ENCODE measurements at places on chromosomes 1 and 21. TPM values are rescaled to one million over a fixed set of nuclear protein-coding genes. Genes with fewer than 3 reads are reported as not detected.

DNA sequence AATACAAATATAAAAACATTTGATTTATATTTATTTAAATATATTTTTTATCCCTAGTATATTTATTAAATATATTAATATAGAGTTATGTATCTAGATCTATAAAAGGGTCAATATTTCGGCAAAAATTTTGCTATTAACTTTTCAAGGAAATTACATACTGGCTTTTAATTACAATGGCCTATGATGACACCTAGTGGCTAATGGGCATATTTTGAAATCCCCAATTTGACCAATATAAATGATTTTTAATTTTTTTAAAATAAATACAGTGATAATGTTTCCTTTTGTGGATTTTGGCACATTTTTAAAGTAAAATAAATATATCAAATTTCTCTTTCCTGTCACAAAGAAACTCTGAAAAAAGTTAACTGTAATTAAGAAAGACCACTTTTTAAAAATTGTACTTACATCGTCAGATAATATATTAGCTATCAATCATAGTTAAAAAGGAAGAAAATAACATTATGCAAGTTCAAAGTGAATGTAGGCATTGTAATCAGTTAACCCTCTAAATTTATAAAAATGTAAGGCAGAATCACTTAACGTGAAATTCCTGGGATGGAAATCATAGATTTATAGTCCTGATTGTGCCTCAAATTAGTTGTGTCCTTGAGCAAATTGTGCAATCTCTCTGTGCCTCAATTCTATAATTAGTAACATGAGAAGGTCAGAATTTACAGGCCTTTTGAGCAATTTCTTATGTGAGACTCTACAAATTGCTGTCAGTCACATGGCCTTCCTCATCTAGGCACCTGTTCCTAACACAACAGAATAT lies 25.6 kb upstream of the RGS13 start:
- DNase-seq: no peak

DNA sequence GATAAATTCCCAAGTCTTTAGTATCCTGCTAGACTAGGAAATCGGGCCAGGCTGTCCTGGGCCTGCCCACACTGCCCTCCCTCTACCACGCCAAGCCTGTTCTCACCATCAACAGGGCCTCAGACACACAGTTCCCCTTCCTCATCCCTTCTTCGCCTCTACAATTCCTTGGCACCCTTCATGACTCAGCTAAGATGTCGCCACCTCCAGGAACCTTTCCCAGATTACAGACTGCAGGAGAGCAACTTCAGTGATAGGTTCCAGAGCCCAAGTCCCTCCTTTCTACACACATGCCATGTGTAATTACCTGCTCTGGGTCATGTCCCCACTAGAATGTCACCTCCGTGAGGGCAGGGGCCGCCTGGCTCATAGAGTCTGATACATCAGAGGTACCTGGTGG lies 3.3 kb downstream of the RIMS3 start:
- DNase-seq: no peak

The C8A gene
- total RNA-seq: 0.07 TPM

DNA sequence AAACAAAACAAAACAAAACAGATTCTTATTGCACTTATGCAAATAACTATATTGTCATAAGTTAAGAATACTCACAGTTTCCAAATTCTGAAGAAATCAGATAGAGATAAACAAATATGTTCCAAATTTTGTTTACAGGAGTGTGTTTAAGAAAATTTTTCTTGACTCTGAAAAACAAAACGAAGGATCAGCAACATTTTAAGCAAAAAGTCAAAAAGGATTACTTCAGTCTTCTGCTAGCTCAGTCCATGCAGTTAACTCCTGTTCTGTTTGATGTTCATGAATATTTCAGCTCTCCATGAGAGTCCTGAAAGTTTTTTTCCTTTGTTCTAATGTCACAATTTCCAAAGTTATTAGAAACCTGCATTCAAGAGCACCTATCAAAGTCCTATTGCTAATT lies 33.2 kb upstream of the KLF18 start:
- DNase-seq: no peak

DNA sequence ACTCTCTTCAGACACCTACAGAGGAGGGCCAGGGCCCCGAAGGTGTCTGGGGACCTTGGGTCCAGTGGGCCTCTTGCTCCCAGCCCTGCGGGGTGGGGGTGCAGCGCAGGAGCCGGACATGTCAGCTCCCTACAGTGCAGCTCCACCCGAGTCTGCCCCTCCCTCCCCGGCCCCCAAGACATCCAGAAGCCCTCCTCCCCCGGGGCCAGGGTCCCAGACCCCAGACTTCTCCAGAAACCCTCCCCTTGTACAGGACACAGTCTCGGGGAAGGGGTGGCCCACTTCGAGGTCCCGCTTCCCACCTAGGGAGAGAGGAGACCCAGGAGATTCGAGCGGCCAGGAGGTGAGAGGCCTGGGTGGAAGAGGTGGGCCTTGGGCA lies 3.7 kb downstream of the ADAMTSL4 start:
- no peak for DNase-seq

The RASAL2 gene
- total RNA-seq: 14.0 TPM

DNA sequence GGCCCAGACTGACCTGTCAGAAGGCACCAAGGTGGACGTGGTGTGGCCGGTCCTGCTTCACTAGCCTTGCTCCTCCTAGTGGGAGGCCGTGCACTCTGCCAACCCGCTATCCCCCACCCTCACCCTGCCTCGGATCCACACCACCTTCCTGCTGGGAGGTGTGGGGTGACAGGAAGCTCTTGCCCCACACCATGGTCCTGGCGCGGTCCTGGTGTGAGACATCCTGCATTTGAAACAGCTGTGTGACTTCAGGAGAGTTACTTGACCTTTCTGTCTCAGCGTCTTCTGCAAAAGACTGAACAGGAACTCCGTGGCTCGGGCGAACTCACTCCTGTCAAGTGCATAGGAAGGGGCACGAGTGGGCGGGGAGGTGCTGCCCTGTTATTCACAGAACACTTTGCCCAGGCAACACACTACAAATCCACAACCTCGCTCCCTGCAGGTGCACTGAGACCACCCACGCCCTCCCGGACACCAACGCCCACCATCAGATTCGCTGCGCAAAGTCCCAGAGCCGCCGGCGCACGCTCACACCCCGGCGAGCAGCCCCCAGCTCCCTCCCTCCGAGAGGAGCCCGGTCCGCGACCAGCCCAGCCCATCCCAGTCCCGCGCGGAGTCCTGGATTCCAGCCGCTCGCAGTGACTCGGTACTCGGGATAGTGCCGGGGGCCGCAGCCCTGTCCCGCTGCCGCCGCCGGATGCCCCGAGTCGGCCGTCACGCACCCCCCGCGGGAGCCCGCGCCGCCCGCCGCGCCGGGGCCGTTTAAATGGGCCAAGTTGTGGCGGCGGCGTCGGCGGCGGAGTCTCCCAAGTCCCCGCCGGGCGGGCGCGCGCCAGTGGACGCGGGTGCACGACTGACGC lies at the start of gene SAMD11:
SAMD11 (plus strand) TSS at position 793 of the 860 bp plus-strand sequence. CDS start 509 bp downstream, outside the sequence.
- peak; percentile 86 for DNase-seq

DNA sequence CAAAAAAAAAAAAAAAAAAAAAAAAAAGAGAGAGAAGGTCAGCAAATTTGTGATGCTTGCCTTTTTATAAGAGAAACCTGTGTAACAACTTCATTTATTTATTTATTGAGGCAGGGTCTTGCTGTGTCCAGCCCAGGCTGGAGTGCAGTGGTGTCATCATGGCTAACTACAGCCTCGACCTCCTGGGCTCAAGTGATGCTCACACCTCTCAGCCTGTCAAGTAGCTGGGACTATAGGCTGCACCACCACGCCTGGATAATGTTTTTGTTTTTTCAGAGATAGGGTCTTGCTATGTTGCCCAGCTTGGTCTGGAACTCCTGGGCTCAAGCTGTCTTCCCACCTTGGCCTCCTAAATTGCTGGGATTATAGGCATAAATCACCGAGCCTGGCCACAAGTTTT lies 42.4 kb downstream of the DHCR24 start:
- DNase-seq: no peak

The CYP4A11 gene
- total RNA-seq: not detected

The S100B gene
- total RNA-seq: 3.8 TPM

DNA sequence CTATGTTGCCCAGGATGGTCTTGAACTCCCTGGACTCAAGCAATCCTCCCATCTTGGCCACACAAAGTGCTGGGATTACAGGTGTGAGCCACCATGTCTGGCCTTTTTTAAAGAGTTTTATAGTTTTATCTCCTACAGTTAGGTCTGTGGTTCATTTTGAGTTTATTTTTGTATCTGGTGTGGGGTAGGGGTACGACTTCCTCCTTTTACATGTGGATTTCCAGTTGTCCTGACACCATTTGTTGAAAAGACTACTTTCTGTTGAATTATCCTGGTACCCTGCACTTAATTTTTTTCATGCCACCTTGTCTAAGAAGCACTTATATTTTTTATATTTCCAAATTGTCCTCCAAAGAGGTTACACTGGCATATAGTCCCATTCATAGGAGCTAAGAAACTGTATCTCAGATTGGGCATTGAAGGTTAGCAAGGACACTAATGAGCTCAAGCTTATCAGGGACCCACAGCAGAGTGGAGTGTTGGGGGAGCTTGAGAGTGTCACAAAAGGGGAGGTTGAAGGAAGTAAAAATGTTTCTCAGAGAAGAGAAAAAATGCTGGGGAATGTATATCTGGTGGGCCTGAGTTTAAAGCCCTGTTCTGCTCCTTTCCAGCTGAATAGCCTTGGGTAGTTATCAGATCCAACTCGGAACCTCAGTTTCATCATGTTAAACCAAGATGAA lies 23.4 kb upstream of the MEF2D start:
- no peak for DNase-seq

The ZNF648 gene
- total RNA-seq: not detected

DNA sequence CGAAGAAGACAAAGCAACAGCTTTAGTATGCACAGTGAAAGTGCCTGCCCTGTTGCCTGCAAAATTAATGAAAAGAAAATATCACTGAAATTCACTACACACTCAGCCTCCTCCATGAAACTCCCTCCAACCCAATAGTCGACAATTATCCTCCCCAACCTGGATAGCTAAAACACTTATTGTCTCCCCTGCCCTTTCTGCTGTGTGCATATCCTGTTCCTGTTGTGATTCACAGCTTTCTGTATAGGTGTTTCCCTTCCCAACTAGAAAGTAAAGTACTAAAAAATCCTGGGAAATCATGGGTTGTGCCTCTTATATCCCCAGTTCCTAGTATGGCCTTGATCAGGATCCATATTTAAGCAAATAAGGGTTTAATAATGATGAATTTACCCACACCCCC lies 412.1 kb downstream of the LTN1 start:
- no peak for DNase-seq

DNA sequence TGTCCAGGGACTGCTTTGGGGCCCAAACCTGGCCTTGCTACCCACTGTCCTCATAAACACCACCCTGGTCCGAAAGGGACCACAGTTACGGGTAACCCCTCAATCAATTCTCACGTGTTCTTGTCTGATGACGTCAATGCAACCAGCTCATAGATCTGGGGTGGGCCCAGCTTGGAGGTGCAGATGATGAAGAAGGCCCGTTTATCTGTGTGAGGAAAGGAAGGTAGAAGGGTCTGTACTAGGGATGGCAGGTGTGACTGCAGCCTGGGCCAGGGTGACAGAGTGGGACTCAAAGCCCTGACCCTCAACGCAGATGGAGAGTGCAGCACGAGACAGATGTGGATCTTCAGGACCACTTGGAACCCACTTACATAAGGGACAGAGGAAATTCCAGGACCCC lies 22.1 kb downstream of the LRRC71 start:
- no peak for DNase-seq

The SYPL2 gene
- total RNA-seq: 9.2 TPM

DNA sequence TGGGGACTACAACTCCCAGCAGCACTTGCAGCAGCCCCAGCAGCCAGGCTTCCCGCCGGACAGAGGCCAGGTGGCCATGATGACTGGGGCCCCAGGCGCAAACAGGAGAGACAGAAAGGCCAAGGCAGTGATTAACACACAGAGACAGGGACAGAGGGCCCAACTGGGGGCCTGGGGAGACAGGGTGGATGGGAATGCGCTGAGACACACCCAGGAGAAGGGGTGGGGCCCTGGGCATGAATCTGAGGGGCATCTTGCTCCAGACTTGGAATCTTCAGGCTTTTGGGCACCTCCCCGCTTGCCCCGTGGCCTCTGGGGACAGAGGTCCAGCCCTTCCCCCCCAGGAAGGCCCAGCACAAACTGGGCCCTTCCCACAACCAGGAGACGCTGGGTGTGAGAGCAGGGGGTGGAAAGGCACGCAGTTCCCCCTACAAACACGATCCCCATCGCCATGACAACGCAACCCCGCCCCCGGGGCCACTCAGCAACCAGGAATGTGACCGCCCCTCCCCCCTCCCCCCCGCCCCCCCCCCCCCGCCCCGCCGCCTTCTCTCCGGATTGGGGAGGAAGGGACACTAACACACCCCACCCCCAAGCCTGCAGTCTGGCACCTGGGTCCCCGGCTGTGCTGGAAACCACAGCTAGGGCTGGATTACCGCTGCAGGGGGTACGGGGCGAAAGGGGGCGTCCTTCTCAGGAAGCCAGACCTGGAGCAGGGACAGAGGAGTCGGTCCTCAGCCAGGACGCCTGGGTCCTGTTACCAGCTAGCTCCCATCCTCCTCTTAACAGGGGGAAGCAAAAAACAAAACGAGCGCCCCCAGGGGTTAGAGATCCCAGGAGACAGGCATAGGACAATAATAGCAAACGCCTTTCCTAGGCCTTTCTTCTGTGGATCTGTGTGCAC lies 4.5 kb downstream of the HDGF start:
- peak; percentile 97 for DNase-seq

DNA sequence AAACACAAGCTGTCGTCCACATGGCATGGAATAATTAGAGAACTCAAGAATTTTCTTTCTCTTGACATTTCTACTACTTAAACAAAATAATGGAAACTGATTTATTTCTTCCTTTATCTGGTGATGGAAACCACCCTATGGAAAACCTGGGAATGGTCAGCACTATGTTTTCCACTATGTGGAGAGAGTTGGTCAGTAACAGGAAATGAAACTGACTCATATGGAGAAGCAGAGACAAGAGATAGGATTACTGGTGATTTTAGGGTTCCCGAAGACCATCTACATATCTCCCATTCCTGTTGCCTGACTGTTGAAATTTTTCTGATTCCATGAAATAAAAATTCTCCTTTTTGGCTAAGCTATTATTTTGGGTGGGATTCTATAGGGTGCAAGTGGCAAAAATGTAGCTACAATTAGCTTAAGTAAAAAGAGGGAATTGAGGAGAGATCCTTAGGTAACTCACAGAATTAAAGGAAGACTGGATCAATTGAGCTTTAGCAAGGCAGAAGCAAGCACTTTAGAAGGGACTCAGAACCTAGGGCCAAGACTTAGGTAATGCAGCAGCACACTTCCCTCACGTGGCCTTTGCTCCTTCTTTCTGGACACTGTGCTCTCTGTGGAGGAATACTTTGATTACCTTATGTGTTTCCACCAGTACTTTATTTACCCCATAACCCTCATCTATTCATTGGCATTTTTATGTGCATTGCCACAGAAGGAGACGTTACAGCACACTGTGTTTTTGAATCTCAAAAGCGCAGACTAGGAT lies 89.6 kb downstream of the LEPR start:
- no peak for DNase-seq

Measured in adrenal gland (tissue), 19 donors.